ENCODE measurements at places on chromosomes 2 and 18.

GRCh38 chr2:101113441-101114267 is 37.5 kb downstream of the TBC1D8 start:
- no peak for DNase-seq

- DNase-seq, result peak; percentile 79
Measured at GRCh38 chr18:13279181-13280069, 60.9 kb downstream of the LDLRAD4 start.

- DNase-seq, result no peak
Measured at GRCh38 chr2:64392529-64392928, 61.4 kb upstream of the LGALSL start.

DNA sequence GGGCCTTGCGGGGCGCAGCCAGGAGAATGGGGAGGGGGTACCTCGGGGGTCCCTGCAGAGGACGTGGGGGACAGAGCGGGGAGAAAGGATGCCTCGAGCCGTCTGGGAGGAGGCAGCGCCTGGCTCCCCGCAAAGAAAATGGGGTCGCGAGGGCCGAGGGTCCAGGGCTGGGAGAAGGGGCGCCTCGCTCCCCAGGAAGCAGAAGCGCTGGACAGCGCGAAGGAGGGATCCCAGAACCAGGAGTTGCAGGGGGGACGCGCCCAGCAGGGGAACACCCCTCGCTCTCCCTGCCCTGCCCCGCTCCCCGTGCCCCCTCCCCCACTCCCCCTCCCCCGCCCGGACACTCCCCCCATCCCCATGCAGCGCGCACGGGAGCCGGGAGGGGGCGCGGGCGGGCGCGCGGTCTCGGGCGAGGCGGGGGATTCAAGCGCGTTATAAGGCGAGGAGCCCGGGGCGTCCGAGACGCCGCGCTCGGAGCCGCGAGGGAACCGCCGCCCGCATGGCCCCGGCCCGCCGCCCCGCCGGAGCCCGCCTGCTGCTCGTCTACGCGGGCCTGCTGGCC is at the start of gene ERFE:
TSS of gene ERFE (plus strand) at position 462 of the 562 bp plus-strand sequence. CDS start at position 500, 38 bp downstream.
- no peak for DNase-seq

DNA sequence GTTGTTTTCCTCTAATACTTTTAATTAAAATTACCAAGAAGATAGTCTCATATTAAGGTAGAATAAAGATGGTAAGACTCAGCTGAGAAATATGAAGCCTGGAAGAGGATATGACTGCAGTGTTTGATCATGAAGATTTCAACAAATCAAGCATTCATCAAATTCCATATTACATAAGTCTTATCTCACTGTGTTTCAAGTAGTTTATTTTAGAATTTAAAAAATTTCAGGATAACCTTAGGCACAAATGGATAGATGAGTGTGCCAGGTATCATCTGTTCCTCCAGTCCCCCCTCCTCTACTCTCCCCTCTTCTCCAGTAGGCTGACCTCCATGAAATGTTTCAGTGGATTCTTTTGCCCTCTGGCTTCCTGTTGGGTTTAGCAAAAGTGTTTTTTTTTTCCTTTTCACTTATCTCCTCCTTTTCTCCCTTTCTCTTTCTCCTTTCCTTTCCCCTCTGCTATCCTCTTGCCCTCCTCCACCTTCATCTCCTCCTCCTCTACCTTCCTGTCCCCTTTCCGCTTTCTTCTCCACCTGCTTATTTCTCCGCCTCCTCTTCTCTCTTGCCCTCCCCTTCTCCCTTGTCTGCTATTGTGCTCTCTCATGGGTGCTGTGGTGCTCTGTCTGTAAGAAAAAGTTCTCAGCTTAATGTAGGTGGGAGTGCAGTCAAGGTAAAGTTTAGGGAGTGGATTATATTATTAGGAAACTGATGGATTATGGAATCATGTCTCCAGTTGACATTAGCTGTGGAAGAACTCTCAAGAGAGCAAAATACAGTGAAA is 72.8 kb downstream of the ABI2 start:
- no peak for DNase-seq

GRCh38 chr18:22186484-22186971 is 17.1 kb downstream of the GATA6 start:
- no peak for DNase-seq

GRCh38 chr2:96359310-96359709 is 23.7 kb downstream of the NCAPH start:
- peak; percentile 35 for DNase-seq

DNA sequence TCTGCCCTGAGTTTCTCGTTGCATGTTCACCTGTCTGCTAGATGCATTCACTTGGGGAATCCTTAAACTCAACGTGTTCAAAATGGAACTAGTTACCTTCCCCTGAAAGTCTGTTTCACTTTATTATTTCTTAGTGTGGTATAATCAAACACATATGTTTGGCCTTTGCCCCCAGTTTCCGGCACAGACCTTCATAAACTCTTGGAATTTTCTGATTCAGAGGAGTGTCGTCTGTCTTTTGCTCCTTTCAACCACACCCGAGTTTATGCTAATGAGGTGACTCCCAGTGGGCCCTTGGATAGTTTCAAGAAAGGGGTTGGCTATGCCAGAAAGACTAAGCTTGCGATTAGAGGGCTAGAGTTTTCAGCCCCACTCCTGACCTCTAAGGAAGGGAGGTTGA is 198.9 kb downstream of the CDCA7 start:
- no peak for DNase-seq

DNA sequence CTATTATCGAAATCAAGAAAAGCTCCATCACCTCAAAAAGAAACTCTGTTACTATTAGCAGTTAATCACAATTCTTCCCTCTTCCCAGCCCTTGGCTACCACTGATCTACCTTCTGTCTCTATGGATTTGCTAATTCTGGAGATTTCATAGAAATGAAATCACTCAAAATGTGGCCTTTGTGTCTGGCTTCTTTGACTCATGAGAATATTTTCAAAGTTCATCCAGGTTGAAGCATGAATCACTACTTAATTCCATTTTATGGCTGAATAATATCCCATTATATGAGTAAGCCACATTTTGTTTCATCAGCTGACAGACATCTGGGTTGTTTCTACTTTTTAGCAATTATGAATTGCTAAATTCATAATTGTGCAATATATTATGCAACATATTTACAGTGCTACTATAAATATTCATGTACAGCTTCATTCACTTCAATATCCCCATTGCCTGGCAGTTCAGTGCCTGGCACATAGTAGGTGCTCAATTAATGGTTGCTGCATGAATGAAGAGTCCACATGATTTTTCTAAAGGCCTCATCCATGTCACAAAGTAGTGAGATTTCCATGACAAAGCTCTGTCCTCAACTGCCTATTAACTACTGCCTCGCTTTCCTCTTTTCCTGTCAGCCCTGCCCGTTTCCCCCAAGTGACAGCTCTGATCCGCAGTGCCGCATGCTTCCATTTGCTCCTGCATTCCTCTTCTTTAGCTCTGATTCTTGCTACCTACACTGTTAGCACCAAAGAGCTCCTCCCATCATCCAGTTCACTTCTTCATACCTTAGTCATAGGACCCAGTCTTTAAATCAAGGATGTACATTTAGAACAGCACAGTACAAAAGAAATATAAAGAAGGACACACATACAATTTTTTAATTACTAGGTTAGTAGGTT is 32.8 kb downstream of the CCDC93 start:
- DNase-seq, result no peak

DNA sequence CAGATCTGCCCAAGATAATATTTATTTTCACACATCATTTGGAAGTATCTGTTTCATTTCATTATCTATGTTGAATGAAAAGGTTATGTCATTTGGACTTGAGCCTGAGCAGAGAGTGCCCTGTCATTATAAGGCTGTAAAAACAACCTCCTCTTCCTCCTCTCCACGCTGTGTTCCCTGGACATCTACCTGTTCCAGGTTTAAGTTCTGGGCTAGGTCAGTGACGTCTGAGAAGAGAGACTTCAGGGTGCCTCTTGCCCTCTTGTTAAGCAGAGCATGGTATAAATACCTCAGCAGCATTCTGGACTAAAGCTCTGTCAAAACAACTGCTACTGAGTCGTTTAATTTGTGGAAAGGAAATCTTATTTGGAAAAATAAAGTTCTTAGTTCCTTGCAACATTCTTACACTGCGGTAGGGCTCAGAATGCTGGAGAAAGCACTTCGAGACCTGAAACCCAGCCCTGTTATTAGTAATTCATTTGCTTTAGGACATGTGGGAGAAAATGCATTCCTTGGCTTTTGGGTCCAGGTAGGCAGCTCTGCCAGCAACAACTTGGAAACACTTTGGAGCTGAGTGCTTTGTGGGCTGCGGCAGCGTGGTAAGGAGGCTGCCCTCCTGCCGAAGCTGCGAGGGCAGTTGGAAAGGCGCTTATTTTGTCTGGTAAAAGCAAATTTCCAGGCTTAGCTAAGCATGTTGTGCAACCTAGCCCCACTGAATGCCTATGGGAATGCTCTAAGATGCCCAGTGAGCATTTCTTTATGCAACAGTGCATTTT is 91.8 kb upstream of the NEDD4L start:
- DNase-seq, result no peak

- DNase-seq, result no peak
Measured at GRCh38 chr2:238278626-238279323, 9.6 kb downstream of the PER2 start.

DNA sequence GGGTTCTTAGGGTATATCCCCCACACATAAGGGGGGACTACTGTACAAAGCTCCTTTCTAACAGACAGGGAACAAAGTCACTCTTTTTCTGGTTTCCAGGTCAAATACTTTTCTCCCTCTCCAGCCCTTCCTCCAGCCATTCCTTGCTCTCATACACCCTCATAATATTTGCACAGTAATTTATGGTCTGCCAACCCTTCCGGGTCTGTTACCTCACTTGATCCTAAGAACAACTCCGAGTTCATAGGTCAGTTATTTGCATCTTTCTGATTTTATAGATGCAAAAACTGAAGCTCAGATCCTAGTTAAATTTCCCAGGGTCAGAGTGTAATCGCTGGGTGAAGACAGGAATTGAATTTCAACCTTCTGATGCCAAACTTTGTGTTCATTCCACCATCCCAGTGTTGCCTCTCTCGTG is 14.8 kb upstream of the MATN3 start:
- no peak for DNase-seq

- DNase-seq, result no peak
Measured at GRCh38 chr2:146602383-146602782, 1242.4 kb upstream of the ACVR2A start.

DNA sequence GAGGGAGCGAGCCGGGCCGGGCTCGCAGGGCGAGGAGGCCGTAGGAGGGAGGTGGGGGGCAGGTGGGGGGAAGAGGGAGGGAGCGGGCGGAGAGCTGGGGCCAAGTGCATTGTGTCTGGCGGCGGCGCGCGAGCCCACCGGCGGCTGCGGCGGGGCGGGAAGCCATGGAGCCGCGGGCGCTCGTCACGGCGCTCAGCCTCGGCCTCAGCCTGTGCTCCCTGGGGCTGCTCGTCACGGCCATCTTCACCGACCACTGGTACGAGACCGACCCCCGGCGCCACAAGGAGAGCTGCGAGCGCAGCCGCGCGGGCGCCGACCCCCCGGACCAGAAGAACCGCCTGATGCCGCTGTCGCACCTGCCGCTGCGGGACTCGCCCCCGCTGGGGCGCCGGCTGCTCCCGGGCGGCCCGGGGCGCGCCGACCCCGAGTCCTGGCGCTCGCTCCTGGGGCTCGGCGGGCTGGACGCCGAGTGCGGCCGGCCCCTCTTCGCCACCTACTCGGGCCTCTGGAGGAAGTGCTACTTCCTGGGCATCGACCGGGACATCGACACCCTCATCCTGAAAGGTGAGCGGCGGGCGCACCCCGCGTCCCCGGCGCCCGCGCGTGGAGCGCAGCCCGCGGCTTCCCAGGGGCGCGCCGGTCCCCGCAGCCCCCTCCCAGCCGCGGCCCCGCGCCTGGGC is at the start of gene TMEM178A:
TSS of gene TMEM178A (plus strand) at position 107 of the 680 bp plus-strand sequence. CDS start at position 165, 58 bp downstream.
- DNase-seq, result no peak

DNA sequence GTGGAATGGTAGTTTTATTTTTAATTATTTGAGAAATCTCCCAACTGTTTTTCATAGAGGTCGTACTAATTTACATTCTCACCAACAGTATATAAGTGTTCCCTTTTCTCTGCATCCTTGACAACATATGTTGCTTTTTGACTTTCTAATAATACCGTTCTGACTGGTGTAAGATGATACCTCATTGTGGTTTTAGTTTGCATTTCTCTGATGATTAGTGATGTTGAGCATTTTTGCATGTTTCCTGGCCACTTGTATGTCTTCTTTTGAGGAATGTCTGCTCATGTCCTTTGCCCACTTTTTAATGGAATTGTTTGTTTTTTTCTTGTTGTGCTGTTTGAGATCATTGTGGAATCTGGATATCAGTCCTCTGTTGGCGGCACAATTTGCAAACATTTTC is 242.5 kb downstream of the ZNF521 start:
- DNase-seq, result no peak

All from nucleus accumbens (tissue), 56 donors.